ENCODE measurements at places on chromosomes 6 and 20. TPM values are rescaled to one million over a fixed set of nuclear protein-coding genes. Genes with fewer than 3 reads are reported as not detected.

THBD gene
- total RNA-seq: not detected

DNAH8 gene
- 0.02 TPM for total RNA-seq

CLVS2 gene
- total RNA-seq: not detected

SLC26A8 gene
- total RNA-seq: not detected

DNA sequence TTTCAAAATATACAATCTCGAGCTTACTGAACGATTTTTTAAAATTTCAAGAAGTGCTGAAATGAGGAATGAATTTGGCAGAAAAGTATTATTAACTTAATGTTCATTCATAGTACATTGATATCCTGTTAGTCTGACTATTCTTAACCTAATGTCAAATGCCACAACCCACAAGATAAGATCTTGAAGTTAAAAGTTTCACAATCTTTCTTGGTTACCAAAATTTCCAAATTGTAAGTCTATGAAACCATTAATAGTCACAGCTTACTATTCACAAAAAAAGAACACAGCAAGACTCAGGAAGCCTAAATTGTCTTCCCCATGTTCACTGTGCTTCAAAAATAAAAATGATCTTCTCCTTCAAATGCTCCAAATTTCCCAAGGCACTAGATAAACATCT is 71.3 kb downstream of the HACE1 start:
- no peak for DNase-seq

GRCh38 chr20:63325021-63325471 is 32.1 kb downstream of the COL20A1 start:
- DNase-seq: no peak

DNA sequence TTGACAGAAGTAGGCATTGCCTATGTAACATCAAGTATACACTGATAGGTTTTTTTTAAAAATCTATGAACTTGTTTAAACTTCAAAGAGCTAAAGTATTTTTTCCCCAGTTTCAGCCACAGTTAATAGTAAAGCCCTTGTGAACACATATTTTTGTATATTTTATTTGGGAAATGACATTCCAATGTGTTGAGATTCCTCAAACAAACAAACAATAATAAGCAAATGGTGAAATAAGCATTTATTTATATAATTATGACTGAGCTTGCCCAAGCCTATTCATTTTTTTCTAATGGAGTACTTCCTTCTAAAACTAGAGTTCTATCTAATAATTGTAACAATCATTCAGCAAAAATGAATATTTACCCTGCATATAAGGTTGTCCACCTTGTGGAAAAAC is 12.5 kb downstream of the SYCP2 start:
- DNase-seq: no peak

GRCh38 chr6:113632220-113632864 is 224.8 kb upstream of the MARCKS start:
- peak; percentile 77 for DNase-seq

- no peak for DNase-seq
These were observed 389.5 kb upstream of the MAP3K7 start for GRCh38 chr6:90976341-90976740.

DNA sequence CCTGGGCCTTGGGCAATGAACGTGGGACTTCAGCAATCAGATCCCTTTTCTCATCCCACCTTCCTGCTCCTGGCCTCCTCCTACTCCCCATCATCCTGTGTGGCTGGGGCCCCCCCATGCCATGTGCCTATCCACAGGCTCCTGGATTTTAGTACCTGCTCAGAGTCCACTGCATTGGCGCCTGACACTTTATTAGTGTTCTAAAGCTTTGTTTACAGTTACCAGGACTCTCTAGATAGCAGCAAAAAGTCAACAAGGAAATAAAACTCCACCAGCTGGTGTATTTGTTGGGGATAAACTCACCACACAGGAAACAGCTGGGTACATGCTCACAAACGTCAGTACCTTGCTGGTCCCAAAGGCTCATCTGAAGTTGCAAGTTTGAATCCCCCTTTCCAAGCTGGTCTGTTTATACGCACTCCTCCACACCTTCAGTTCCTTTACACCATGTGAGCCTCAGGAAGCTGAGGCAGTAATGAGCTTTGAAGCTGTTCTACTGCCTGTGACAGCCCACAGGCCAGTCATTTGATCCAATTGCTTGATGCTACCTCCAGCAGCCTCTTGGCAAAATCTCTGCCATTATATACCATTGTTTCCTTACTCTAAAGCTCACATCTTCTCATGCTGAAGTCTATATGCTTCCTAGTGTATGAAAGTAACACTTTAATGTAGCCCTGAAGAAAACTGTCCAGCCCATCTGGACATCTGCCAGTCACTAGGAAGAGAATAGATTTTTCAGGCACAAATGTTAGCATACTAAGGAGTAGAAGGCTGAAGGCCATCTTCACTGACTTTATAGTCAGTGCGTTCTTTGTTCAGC is 76.6 kb downstream of the ANKEF1 start:
- no peak for DNase-seq

DNA sequence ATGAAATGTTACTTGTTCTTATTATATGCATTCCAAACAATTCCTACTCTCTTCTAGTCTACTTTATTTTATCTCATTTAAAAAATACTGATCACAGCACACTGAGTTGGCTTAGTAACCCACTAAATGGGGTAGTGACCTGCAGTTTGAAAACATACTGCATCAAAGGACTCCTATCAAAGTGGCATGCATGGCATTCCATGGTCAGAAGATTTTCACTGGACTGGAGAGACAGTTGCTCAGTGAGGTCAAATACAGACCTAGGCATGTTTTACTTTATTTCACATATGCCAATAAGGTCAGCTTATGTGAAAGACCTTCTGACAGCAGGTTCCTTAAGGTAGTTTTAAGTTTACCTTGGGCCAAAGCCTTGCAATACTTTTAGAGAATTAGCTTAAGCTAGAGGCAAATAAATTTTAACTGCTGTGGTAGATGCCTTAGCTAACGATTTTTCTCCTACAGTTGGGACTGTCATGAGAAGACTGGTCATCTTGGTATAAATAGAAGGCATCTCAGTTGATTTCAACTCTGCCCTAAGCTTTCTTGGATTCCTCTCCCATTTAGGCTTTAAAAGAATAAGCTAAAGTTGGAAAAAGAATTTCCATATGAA is 35.1 kb downstream of the TPD52L1 start:
- no peak for DNase-seq
